ENCODE measurements at places on chromosomes 4 and X.

DNA sequence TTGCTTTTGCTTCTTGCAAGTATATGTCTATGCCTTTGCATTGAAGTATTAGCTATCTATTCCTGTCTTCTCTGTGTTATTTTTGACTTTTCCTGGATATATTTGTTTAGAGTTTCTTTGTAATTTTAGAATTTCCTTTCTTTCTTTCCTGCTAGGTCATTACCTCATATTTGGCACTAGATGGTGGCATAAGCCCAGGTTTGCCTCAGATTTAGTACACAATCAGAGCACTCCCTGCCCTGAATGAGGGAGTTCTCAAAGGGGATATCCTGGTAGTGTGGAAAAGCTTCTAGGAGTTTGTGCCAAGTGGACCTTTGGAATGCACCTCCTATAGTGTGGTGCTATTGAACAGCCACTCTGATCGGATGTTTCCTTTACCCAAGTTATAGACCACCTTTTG is 181.6 kb downstream of the UGT8 start:
- no peak for DNase-seq

- DNase-seq, result no peak
Measured at GRCh38 chr4:8864912-8865680, 6.5 kb downstream of the HMX1 start.

GRCh38 chrX:137550665-137551261 is 15.2 kb upstream of the ZIC3 start:
- no peak for DNase-seq

DNA sequence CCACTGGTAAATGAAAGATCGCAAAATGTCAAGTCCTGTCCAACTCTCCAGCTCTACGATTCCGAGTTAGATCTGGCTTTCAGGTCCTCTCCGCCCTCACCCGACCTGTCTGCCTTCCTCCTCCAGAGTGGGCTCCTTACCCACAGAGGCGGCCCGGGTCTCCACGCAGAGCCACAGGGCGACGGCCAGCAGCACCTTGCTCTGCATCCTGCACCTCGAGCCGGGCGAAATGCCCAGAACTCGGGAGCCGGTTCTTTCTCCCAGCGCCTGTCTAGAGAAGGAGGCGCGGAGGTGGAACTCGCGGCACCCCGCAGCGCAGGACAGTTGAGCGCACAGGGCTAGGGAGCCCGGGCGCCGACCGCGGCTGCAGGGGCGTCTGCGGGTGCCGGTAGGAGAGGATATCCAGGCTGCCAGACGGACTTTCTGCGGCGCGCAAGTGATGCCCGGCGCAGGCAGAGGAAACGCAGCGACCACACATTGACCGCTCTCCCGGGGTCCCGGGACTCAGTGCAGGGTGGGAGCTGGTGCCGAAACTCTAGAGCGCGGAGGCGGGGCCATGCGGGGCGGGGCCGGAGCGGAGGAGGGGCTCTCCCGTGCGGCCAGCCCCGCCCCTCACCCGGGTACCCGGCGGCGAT is at the start of gene KDR:
Gene KDR, minus strand, starts transcription at position 509 of the 635 bp plus-strand sequence. Its CDS starts 302 bp downstream, at position 207.
- DNase-seq, result no peak
